ENCODE measurements at places on chromosomes 2 and 18. TPM values are rescaled to one million over a fixed set of nuclear protein-coding genes. Genes with fewer than 3 reads are reported as not detected.

GRCh38 chr18:77129150-77129551 is 3.4 kb downstream of the MBP start:
- DNase-seq = no peak

DNA sequence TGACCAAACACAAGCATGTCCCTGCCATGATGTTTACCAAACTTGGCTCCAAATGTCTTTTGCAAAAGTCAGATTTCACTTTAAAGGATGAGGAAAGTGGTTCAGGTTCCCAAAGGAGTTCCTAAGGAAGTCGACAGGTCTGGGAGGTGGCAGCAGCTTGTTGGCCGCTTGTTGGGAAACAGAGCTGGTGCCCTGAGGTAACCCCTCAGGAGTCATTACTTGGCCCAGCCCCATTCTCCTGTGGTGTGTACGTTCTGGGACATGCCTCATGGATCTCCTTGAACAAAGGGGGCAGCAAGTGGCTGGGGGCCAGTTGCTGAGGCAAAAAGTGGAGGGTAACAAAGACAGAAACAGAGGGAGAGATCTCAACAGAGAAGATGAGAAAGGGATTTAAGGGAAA is 10.9 kb downstream of the TMBIM1 start:
- DNase-seq = no peak

- DNase-seq = peak; percentile 88
Observed at GRCh38 chr2:219298759-219299371, 10.3 kb downstream of the PTPRN start.

- peak; percentile 79 for DNase-seq
Observed at GRCh38 chr2:20641123-20641985, 9.5 kb downstream of the HS1BP3 start.

- no peak for DNase-seq
Observed at GRCh38 chr2:47720036-47720435, 62.9 kb upstream of the MSH6 start.

GRCh38 chr2:75994759-75995158 is 284.0 kb upstream of the GCFC2 start:
- DNase-seq = no peak

GRCh38 chr2:237201461-237202287 is 116.0 kb downstream of the COPS8 start:
- peak; percentile 72 for DNase-seq

Gene SALL3
- 1.5 TPM for total RNA-seq

Gene KLHL14
- total RNA-seq = not detected

Gene IL36RN
- not detected for total RNA-seq
